ENCODE measurements at places on chromosomes 5 and 9. TPM values are rescaled to one million over a fixed set of nuclear protein-coding genes. Genes with fewer than 3 reads are reported as not detected.

TERT gene
- total RNA-seq, result 0.50 TPM

LHX3 gene
- not detected for total RNA-seq

NUTM2F gene
- total RNA-seq, result not detected

PCDHGB6 gene
- total RNA-seq, result 18.4 TPM

PDE6A gene
- 0.17 TPM for total RNA-seq

TMEFF1 gene
- total RNA-seq, result 14.8 TPM

GRCh38 chr5:122638581-122638980, 136.3 kb upstream of the SNX2 start:
- no peak for DNase-seq

- DNase-seq, result no peak
Observed at GRCh38 chr5:151630088-151630487, 39.0 kb upstream of the FAT2 start.

DNA sequence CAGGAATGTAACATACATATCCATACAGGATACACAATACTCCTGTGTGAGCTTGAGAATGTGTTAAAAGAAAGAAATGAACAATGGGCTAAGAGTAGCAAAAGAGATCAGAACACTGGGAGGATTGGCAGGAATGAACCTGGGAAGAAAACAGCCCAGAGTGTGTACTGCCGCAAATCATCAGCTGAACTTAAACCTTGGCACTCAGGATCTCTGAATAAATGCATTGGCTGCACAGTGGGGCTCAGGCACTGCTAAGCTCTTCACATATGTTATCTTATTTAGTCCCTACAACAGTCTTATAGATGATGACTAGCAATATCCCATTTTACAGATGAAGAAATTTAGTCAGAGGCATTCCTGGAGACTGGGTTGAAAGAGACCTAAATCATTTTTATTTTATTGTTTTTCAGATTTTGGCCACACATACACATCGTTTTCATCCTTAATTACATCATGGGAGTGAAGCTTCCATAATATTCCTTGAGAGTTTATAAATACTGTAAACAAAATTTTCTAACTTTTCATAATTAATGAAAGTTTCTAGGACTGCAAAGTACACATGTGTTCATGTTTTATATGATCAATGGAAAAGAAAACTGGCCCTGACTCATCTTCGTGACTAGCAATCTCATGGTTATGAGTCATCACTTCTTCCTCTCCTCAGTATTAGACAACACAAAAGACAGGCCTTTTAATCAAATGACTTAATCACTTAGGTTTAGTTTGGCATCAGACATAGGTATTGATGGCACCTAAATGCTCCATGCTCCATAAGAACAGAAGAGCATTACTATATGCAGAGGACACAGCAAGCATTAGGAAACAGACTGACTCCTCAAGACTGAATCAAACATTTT, 59.2 kb downstream of the CDH18 start:
- peak; percentile 91 for DNase-seq

- peak; percentile 82 for DNase-seq
Observed at GRCh38 chr5:78610163-78610583, 38.4 kb downstream of the LHFPL2 start.

DNA sequence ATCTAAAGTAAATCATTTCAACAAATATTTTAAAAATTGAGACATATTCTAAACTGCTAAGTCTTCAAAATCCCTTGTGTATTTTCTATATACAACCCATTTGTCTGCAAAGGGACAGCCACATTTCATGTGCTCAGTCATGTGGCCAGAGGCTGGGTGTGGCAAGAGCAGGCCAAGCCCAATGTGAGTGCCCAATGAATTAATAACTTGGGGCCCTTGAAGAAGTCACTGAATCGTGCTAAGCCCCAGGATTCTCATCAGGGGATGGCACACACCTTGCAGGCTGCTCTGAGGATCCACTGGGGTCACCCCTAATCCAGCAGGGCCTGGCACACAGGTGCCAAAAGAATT, 78.2 kb upstream of the SMIM23 start:
- DNase-seq, result peak; percentile 2

DNA sequence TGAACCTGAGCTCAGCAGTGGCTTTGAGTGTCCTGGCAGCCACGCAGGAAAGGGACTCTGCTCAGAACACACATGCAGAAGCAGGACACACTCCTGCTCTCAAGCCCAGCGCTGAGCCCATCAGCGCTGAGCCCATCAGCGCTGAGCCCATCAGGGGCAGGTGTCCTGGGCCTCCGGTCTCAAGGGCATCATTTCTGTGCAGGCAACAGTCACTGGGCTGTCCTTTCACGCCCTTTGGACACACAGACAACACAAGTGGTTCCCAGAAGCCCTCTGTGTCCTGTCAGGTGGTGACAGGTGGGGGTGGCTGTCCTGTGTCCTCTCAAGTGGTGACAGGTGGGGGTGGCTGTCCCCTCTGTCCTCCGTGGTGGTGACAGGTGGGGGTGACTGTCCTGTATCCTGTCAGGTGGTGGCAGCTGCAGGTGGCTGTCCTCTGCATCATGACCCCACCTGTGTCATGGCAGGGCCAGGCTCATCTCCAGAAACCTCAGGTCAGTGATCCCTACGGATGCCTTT, 39.0 kb upstream of the CLPTM1L start:
- DNase-seq, result no peak

Data from astrocyte (in vitro differentiated cells and primary cell).